ENCODE measurements at places on chromosomes 13 and 19. TPM values are rescaled to one million over a fixed set of nuclear protein-coding genes. Genes with fewer than 3 reads are reported as not detected.
A peak's percentile ranks its signal among the peaks of the same experiment; 100 is the strongest.

DNA sequence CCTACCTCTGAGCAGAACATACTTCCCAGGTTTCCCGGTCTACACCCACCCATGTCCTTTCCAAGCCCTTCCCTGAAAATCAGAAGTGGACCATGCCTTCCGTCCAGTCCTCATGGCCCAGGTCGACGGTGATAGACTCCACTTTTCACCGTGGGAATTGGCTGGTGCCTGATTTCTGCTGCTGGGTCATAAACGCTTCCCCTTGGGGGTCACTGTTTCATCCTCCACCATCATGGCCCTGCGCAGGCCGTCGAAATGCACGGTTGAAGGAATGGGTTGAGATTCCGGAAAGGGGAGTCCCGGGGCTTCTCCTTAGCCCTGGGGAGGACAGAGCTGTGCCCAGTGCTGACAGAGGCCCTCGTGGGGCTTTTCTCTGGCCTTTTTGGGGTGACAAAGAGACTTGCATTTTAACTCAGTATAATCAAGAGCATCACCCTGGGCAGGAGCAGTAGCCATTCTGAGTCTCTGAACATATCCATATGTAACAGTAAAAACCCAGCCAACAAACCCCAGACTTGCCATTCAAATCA, 75.5 kb downstream of the SOX1 start:
- no peaks in the 10 kb centered on the region for H3K4me1 ChIP-seq
- no peak overlapping the region for H3K27ac ChIP-seq
- no peaks in the 10 kb centered on the region for H3K36me3 ChIP-seq
- no peak for DNase-seq
- H3K27me3 ChIP-seq = no peaks in the 10 kb centered on the region

DNA sequence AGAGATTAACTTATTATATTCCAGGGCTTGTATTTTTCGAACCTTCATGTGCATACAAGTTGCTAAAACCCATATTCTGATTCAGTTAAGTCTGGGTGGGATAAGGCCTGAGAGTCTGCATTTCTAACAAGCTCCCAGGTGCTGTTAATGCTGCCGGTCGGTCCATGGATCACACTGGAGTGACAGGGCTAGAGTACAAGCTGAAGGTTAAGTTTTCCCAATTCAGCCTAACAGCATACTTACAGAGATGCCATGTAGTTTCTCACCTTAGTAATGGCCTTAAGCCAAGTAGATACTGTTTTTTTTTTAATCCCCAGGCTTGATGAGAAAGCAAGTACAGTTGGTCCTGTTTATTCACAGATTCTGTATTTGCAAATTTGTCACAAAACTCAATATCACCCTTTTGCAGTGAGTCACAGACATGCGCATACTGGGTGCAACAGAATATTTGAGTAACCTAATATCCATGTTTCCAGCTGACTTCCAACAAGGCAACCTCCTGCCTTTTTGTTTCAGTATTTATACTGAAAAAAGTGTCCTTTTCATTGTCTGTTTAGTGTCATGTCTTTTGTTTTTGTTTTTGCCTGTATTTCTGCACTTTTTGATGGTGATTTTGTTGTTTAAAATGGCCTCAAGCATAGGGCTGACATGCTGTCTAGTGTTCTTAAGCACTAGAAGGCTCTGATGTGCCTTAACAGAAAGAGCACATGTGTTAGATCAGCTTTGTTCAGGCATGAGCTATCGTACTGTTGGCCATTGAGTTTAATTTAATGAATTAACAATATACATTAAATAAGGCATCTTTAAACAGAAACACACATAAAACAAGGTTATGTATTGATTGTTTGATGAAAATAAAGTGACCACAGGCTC, 875.0 kb downstream of the PCDH9 start:
- H3K36me3 ChIP-seq = no peaks in the 10 kb centered on the region
- H3K27ac ChIP-seq = no peak overlapping the region
- DNase-seq = no peak
- no peaks in the 10 kb centered on the region for H3K4me1 ChIP-seq
- H3K27me3 ChIP-seq = no peaks in the 10 kb centered on the region

GRCh38 chr19:37905946-37906868, at the start of gene WDR87:
WDR87 (minus strand) TSS chr19:37906594; CDS start chr19:37898239, 8,355 bp downstream.
- no peaks in the 10 kb centered on the region for H3K27me3 ChIP-seq
- peak within 1 kb of the TSS; percentile 97 for H3K4me3 ChIP-seq
- peaks cover 3% of the 10 kb centered on the region for H3K4me1 ChIP-seq

DNA sequence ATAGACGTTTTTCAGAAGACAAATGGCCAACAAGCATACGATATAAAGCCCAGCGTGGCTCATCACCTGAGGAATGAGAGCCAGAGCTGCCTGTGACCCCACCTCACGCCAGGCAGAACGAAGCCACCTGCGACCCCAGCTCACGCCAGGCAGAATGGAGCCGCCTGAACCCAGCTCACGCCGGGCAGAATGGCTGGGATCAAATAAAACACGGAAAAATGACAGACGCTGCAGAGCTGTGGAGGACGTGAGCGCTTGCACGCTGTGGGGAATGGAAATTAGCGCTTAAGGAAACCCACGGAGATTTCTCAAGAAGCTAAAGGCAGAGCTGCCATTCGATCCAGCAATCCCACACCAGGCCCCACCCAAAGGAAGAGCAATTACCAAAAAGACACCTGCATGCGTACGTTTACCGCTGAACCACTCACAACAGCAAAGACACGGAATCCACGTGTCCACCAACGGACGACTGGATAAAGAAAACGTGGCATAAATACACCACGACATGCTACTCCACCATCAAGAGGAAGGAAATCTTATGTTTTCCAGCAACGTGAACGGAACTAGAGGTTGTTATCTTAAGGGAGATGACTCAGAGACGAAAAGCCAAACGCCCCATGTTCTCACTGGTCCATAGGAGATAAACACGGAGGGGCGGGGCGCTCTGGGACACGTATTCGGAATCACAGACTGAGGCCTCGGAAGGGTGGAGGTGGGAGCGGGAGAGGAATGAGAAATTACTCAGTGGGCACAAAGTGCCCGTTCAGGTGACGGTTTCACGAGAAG, 30.7 kb upstream of the C13orf46 start:
- no peak overlapping the region for H3K4me3 ChIP-seq
- no peaks in the 10 kb centered on the region for H3K36me3 ChIP-seq
- DNase-seq = no peak
- no peak overlapping the region for H3K27ac ChIP-seq

UNC13A gene
- 2.6 TPM for total RNA-seq
